ENCODE measurements at places on chromosomes 6 and 20.

- no peak for DNase-seq
Observed at GRCh38 chr6:148689168-148689567, 57.7 kb upstream of the UST start.

GRCh38 chr6:158242071-158242606, 70.1 kb upstream of the TULP4 start:
- DNase-seq = no peak

- no peak for DNase-seq
Observed at GRCh38 chr20:45965169-45966002, 6.6 kb downstream of the ZNF335 start.

GRCh38 chr6:36755435-36756348, 58.1 kb downstream of the RAB44 start:
- no peak for DNase-seq

DNA sequence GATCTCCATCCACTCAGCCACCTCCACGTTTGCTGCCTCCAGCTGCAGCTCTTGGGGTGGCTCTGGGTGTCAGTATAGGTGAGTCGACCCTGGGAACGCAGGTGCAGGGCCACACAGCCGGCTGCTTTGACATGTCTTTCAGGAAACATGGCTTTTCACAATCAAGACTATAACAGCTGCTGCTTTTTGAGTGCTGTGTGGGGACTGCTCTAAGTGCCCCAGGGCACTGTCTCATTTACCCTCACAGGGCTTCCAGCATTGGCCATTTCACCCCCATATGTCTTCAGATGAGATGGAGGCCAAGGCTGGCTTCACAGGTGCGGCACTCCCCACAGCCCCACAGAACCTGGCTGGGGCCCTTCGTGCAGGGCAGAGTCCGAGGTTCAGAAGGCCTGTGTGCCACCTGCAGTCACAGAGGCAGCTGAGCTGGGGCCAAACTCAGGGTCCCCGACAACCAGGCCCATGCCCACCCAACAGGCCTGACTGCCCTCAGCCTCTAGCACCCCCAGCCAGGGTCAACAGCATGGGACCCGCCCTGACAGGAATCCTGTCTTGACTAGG, 14.9 kb upstream of the CST7 start:
- DNase-seq = no peak

Data from hypothalamus (tissue), 51 donors.